ENCODE measurements at places on chromosomes 1 and 21.

DNA sequence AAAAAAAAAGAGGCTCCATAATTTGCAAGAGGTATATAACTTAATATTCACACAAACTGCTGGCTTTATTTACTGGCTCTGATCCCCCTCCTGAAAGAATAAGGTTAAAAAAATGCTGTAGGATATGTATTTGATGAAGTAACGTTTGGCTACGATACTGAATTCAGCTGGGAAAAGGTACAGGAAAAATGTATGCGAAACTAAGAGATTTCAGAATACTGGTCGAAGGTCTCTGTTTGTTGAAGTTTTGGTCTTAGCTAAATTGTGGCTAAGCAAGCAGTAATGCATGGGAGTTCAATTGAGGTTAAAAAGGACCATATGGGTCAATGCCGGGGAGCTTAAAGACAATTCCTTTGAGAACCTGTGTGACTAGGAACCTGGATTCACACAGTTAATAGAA lies 355.5 kb upstream of the NCAM2 start:
- DNase-seq = no peak

DNA sequence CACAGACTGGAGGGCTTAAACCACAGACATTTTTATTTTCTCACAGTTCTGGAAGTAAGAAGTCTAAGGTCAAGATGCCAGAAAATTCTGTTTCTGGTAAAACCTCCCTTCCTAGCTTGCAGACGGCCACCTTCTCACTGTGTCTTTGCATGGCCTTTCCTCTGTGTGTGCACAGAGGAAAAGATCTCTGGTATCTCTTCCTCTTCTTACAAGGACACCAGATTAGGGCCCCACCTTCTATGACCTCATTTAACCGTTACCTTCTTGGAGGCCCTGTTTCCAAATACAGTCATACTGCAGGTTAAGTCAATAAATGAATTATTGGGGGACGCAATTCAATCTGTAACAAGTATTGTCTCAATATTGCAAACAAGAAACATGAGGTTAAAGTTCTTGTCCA lies 63.0 kb upstream of the PRDX6 start:
- DNase-seq = no peak

DNA sequence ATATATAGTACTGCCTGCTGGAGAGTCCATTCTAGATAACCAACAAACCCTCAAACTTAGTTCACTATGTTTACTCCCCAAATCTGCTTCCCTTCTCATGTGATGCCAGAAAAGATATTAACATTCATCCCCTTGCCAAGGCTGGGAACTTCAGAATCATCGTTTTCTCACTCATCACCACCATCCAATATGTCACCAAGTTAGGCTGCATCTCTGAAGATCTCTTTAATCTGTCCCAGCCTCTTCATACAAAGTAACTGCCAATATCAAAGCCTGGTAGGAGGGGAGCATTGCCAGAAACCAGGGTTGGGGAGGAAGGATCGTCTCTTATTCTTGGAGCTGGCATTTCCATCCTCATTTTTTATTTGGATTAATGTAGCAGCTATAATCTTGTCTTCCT lies 71.6 kb downstream of the XCL2 start:
- DNase-seq = no peak

GRCh38 chr1:30386156-30386926 lies 337.0 kb downstream of the MATN1 start:
- no peak for DNase-seq

GRCh38 chr1:159247266-159247665 lies 42.6 kb downstream of the ACKR1 start:
- DNase-seq = no peak

DNA sequence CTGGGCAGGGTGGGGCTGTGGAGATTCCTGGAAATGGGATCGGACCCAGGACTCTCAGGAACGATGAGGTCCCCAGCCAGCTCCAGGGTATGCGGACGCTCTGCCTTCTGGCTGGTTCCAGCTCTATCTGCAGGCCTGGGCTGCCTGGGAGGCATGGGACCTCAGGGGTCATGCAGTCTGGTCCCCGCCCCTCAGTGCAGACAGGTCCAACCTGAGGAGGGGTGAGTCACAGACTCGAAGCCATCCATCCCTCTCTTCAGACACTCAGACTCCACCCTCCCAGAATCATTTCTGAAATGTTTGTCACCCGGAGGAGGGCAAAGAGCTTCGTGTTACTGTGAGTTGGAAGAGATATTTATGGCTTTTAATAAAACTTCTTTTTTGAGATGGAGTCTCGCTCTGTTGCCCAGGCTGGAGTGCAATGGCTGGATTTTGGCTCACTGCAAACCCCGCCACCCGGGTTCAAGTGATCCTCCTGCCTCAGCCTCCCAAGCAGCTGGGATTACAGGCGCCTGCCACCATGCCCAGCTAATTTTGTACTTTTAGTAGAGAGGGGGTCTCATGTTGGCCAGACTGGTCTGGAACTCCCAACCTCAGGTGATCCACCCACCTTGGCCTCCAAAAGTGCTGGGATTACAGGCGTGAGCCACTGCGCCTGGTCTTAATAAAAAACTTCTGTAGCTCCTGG lies 5.9 kb upstream of the MYOM3 start:
- DNase-seq = no peak

All from stimulated activated CD4-positive, alpha-beta T cell treated with anti-CD3 and anti-CD28 coated beads, Interleukin-1b, Interleukin-23, amount 100 ng/mL, for 4 hours (primary cell).